Vagina (tissue), 2 donors: ENCODE measurements at places on chromosomes 2 and 18.

GRCh38 chr2:31148514-31148913 is 10.3 kb upstream of the GALNT14 start:
- DNase-seq, result no peak

GRCh38 chr2:210399440-210400041 is 77.0 kb downstream of the LANCL1 start:
- DNase-seq, result no peak

DNA sequence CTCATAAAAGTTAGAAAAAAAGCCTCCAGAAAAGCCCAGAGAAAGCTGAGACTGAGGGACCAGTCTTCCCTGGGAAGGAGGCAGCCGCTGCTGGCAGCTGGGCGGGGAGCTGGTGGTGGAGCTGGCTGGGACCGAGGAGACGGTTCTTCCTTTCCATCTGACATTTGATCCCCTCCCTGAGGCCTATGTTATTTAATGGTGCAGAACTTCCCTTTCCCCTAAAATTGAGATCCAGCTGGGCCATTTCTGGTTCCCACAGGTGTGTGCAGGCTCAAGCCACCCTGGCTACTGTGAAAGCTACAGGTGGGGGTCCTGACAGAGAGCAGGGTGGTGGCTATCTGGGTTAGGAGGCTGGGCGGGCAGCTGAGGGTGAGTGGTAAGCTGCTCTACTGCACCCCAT is 81.5 kb upstream of the FZD7 start:
- DNase-seq, result no peak

DNA sequence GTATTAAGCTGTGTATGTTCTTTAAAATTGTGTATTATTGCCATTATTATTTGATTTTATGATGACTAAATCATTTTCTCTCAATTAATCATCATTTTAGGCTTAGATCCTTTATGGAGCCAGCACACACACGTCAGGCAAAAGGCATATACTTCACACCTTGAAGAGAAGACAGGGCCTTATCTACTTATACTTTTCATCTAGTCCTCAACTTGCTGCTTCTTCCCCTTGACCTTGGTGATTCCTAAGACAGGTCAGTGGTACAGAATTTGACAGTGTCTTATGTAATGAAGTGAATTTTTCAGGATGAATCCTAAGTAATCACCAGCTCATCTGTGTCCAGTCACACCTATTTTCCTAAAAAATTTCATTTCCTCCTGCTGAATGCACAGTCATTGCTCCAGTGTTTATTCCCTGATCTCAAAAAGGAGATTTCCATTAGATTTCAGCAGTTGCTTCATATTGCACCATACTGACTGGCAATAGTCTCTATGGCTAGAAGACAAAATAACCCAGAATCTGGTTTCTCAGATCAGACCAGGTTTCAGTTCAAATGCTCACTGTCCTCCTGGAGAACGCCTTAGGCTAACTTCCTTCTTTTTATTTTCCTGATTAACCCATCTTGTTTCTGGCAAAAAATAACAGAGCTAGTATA is 235.7 kb downstream of the PTH2R start:
- DNase-seq, result no peak

GRCh38 chr2:15840148-15840547 is 100.2 kb upstream of the MYCN start:
- peak; percentile 76 for DNase-seq

DNA sequence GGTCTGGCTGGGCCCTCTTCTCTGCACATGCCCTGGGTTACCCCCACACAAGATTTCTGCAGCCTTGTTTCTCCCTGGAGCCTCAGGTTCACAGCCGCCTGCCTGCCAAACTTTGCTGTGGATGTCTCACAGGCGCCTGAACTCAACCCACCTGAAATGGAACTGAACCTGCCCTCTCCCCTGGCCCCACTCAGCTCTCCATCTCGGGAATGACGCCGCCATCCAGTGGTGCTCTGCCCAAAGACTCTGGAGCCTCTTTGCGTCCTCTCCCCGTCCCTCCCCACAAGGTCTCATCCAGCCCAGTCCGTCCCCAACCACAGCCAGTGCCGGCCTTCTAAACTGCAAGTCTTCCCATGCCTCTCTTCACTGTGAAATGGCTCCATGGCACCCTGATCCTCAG is 29.1 kb downstream of the EMX1 start:
- no peak for DNase-seq

DNA sequence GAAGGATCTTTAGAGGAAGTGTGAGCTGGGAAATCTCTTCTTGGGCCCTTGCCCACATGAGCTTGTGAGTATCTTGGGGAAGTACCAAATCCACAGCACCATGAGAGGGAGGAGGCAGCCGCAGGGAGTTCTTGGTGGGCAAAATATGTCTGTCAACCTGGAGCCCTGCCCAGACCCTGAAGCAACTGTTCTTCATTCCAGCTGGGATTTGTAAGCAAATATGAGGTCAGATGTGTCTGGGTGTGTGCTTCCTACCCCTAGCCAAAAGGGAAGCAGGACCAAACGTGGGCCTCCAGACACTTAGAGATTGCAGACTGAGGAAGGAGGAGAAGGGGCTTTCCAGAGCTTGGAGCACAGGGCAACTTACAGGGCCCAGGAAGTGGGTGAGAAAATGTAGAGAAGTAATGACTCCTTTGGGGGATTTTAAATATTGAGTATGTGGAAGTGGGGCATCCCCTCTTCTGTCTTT is 41.9 kb downstream of the TMEM247 start:
- DNase-seq, result no peak

DNA sequence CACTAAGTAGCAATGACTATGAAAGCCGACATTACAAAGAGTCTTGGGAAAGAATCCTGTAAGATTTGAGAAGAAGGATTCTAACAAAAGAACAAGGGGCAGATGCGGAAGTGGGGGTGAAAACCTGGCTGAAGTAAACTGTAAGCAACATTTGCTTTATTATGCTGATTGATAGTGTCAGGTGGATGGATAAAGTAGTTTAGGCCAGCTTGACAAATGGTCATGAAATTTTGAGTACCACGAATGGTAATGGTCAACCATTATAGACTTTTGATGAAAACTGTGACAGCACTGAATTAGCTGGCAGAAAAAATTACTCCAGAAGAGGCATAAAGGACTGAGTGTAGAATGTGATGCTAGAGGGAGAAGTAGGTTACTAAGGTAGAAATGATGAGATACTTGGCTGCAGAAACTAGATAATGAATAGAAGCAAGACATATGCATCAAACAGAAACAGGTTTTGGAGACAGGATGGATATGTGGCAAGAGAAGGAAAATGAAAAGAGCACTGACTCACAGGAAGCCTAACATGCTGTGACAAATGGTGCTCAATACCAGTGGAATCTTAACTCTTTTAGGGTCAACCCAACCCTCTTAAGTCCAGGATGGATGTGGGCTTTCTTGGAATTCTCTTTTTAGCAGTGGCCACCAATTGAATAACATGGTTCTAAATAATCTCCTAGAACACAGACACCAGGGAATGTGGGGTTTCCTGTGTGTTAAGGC is 6.8 kb downstream of the THUMPD2 start:
- DNase-seq, result no peak

DNA sequence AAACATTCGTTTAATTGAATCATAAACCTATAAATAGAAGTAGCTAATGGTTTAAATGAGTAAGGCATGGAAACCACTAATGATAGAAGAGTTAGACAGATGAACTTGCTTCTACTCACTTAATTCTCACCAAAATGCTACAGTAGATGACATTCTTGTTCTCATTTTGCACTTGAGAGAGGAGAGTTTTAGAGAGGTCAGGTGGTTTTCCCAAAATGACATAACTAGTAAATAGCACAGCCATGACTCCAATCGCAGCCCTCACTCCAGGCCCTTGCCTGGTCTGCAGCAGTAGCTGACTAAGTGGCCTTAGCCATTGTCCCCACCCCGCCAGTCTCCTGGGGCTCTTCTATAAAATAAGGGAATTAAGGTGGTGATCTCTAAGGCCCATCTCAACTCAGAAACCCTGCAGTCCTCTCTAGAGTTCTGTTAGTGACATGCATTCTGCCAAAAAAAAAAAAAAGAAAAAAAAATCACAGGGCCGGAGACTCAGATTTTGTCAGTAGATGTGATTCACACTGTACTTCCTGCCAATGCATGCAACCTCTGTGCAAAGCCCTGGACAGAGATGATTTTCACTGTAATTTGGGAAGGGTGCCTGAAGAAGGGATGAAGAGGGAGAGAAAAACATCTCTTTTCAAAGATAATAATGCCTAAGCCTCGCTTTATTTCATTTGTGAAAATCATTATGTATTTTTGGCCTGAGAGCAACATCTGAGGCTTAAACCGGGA is 221.8 kb downstream of the ANAPC1 start:
- DNase-seq, result peak; percentile 32

- no peak for DNase-seq
These were observed 335 bp downstream of the HES6 start for GRCh38 chr2:238239543-238239862.

- no peak for DNase-seq
These were observed 49.9 kb downstream of the RAB31 start for GRCh38 chr18:9757827-9758621.

DNA sequence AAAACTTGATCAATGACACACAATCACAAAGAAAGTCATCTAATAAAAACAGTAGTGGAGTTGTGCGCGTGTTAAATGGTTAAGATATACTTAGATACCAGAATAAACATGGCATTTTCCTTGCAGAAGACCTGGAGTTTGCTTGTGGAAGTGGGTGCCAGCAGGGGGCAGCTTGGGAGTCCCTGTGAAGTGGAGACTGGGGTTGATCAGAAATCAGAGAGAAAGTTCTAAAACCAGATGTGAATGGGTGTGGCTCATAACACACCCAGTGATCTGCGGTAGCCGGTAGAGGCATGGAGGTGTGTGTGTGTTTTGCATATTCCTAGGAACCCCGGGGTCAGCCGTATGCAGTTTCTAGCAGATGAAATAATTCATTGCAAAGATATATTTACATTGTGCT is 300.1 kb upstream of the TRIB2 start:
- DNase-seq, result no peak

DNA sequence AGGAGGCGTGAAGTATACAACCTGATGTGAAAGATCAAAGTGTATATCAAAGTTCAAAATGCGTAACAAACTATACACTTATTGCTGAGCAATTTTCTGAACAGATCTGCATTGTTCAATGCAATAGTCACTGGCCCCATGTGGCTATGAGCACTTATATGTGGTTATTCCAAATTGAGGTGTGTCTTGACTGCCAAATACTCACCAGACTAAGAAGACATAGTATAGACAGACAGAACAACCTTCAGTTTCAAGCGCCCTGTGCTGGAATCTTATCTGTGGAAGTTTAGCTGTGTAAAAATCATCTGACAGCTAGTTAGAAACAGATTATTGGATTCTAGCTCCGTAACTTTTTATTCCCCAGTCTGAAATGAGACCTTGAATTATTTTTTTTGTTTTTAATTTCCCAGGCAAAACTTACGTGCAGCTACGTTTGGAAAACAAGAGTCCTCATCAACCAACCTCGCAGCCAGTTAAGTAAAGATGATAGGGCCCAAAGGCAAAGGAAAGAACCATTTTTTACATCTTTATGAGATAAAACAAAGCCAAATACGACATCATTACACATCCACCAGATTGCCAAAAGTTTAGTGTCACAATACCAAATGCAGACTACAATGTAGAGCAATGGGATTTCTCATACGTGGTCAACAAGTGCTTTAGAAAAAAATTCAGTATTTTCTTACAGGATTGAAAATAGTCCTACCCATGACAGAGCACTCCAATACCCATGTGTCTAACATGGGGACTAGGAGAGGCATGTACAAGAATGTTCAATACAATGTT is 37.2 kb downstream of the MBOAT2 start:
- no peak for DNase-seq

DNA sequence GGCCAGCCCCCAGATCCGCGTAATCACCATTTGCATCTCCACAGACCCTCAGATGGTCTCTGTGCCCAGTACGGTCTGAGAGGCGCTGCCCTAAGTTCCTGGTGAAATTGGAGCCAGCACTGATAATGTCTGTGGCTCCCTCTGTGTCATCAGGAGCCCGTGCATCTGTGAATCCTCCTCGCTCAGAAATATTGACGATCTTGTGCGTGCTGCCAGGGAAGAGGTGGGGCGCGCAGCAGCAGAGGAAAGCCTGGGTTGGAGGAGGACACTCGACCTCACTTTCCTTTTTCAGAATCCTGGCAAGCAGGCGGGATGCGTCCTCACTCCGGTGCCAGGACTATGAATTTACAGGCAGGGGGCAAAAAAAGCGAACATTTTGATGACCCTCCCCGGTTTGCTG is 686.1 kb upstream of the SALL3 start:
- no peak for DNase-seq

- no peak for DNase-seq
These were observed 309.9 kb downstream of the LRP1B start for GRCh38 chr2:141820893-141821292.

GRCh38 chr2:63301481-63301880 is 250.9 kb downstream of the OTX1 start:
- DNase-seq, result no peak

DNA sequence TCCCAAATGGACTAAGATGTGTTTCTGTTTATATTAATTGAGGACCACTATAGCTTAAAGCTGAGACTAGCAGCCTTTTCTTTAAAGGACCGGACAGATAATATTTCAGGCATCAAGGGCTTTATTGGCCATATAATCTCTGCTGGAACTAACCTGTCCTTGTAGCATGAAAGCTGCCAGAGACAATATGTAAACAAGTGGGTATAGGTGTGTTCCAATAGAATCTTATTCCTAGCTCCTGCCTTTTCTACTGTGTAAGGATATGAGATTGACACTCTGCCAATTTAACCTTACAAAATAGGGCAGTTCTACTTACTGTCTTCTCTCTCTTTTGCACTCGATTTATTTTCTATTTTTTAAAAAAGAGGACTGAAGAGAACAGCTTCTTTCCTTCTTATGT is 74.0 kb downstream of the RHBDD1 start:
- no peak for DNase-seq

GRCh38 chr2:104415284-104415683 is 438.6 kb upstream of the POU3F3 start:
- DNase-seq, result no peak

DNA sequence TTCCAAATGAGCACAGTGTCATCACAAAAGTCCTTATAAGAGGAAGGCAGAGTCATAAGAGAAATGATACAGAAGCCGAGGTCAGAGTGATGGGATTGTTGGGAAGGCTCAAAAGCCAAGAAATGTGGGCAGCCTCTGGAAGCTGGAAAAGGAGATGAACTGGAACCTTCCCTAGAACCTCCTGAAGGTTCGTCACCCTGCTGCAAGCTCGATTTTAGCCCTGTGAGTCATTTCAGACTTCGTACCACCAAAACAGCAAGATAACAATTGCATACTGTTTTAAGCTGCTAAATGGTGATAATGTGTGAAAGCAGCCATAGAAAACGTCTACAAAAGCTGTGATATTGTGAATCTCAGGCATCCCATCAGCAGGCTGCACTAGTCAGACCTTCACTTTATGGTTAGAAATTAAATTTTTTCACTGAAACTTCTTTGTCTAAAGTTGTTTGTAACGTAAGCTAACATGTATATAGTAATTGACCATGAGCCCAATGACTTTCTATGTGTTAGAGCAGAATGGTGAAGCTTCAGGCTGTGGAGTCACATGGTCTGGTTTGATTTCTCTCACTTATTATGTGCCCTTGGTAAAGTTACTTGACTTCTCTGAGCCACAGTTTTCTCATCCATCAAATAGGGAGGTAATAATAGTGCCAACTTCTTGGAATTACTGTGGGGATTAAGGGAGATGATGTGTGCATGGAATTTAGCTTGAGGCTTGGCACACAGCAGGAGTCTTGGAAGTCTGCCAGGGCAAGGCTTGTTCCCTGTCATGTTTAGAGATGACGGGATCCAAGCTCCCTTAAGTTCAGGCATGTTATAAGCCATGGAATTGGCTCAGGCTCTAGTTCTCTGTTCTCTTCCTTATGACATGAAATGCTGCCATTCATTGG is 132.0 kb upstream of the CCDC195 start:
- no peak for DNase-seq

- no peak for DNase-seq
These were observed 45.9 kb upstream of the EGR4 start for GRCh38 chr2:73339201-73339600.

- no peak for DNase-seq
These were observed 97.7 kb upstream of the SMAD7 start for GRCh38 chr18:49048396-49049020.
